ENCODE measurements at places on chromosomes 4 and X.
A peak's percentile ranks its signal among the peaks of the same experiment; 100 is the strongest.

- no peak for DNase-seq
Observed at GRCh38 chr4:85829276-85830051, 354.5 kb downstream of the ARHGAP24 start.

GRCh38 chr4:8553216-8553615 is 27.0 kb upstream of the GPR78 start:
- no peak for DNase-seq

DNA sequence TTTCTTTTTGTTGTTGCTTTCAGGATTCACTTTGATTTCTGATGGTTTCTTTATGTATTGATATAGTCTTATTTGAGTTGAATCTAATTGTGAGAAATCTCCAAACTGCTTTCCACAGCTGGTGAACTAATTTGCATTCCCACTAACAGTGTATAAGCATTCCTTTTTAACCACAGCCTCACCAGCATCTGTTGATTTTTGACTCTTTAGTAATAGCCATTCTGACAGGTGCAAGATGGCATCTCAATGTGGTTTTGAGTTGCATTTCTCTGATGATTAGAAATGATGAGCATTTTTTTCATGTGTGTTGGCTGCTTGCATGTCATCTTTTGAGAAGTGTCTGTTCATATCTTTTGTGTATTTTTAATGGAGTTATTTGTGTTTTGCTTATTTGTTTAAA is 1023.1 kb downstream of the SH3BGRL start:
- no peak for DNase-seq

- peak; percentile 8 for DNase-seq
Observed at GRCh38 chr4:150982557-150983233, 32.4 kb downstream of the LRBA start.

GRCh38 chr4:77196866-77197265 is 39.9 kb downstream of the CCNG2 start:
- DNase-seq, result no peak

- DNase-seq, result peak; percentile 67
Observed at GRCh38 chr4:149409146-149409545, 406.5 kb downstream of the IQCM start.

DNA sequence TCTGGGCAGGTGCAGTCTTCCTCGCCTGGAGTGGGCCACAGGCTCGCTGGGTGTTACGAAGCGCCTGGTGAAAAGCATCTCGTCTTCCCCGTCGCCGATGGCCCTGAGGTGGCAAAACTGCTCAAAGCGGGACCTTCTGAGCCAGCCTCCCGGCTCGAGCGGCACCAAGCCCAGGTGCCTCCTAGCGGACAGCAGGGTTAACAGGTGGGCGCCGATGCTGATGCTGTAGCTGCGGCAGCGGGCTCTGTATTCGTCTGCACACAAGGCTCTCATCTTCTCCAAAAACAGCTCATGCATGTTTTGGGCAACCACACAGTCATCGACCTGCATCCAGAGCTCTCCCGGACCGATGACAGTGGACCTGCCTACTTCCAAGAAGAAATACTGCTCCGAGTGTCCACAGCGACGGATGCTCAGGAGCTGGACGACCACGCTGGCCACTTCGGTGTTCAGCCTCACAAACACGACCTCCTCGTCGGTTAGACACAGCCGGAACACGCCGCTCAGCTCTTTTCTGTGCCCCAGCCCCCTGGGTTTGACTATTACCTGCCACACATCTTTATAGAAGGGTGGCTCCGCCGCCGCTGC is 1.2 kb downstream of the IRS4 start:
- no peak for DNase-seq

DNA sequence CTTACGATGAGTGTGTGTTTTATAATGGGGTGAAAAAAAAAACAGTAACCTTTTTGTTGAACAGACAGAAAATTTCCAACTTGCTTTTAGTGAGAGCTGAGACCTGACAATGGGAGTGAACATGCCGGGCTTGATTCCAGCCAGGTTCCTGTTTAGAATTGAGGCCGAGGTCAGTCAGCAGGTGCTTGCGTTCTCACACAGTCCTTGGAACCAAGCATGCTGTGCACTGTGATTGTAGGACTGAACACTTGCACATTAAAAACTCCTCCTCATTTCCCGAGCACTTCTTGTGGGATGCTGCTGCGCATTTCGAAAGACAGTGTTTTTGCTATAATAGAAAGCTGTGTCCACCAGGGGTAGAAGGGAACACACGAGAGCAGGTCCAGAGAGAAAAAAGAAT is 51.8 kb downstream of the TMEM131L start:
- DNase-seq, result no peak

Measured in fibroblast of skin of right quadriceps (primary cell).